ENCODE measurements at places on chromosomes 4 and X.
A peak's percentile ranks its signal among the peaks of the same experiment; 100 is the strongest.

DNA sequence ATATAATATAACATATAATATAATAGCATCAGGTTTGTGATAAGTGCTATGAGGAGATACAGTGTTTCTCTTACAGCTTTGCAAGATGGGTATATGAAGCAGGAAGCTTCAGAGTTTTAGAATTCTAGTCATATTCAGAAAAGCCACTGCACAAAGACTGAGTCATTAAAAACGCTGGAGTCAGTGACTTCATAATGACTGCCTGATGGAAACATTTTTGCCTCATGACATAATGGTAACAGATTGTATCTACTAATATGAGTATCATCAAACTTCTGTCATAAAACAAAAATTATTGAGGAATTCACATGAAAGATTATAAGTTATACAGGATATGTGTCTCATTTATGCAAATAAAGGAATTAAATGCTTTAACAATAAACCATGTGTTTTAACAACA lies 46.8 kb downstream of the EPHA5 start:
- DNase-seq = no peak

GRCh38 chr4:9841072-9841471 lies 59.6 kb downstream of the DRD5 start:
- DNase-seq = no peak

DNA sequence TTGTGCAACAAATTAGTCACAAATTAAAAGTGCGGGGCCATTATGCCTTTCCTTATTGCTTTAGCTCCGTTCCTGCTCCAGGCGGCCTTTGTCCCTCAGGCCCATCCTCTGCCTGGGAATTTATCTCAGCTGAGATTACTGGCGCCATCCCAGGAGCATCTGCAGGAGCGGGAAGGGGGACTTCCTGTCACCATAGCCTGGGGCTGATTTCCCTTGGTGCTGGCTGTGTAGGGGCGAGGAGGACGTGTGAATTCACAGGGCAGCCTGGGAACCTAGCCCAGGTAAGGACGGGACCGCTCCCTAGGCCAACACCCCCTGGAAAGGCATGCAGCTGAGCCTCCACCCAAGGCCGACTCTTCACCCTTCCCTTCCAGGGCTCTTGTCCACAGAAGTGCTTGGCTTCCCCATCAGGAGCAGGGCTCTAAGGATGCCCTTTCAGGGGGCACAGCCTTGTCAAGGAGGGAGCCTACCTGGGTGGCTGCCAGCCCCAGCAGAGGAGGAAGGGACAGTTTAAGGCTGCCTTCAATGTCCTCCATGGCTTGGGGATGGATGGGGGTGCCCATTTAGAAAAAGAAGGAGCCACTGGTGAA lies 72.6 kb upstream of the NKX1-1 start:
- DNase-seq = no peak

DNA sequence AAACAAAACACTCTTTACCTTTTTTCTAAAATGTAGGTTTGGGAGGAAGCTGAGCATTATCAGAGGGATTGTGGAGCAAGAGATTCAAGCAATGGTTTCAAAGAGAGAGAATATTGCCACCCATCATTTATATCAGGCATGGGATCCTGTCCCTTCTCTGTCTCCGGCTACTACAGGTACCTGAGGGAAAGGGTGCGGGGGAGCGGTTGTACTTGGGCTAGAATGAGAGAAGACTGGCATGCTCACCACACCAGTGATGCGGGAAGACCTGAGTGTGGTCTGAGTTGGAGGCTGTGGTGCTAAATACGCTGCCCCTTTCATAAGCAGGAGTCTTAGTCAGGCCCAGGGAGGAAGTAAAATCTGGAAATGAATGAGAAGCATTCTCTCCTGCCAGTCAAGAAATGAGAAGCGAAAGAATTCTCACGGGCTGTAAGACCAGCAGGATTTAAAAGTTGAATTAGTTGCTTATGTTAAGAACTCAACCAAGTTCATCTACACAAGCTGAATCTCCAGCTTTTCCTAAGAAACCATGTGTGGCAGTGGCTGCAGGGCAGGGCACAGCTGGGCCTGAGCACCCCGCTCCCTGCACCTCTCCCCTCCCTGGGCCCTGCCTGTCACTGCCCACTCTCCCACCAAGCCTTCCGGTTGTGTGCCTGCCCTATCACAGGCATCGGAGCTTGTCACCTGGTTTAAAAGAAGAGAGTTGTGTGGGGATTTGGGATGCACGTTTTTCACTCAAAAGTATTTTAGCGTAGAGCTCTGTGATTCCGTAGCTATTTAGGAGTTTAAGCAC lies 24.8 kb upstream of the MSANTD1 start:
- no peak for DNase-seq

DNA sequence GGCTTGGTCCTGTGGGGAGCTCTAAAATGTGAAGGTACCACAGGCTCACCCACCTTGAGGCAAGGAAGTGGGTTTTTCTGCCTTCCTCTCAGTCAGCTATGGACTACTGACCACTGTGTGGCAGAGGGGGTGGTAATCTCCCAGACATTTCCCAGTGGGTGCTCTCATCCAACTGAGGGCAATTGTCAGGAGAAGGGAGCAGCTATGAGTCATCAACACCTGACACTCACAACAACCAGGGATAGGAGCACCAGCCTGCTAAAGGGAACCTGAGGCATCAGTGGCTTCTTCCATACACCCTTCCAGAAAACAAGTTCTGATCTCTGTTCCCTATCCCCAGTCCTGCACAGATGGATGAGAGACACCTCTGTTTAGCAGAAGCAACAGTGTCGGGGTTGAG lies 468.8 kb downstream of the BCOR start:
- no peak for DNase-seq

- no peak for DNase-seq
Measured at GRCh38 chr4:80240976-80241375, 25.5 kb upstream of the FGF5 start.

DNA sequence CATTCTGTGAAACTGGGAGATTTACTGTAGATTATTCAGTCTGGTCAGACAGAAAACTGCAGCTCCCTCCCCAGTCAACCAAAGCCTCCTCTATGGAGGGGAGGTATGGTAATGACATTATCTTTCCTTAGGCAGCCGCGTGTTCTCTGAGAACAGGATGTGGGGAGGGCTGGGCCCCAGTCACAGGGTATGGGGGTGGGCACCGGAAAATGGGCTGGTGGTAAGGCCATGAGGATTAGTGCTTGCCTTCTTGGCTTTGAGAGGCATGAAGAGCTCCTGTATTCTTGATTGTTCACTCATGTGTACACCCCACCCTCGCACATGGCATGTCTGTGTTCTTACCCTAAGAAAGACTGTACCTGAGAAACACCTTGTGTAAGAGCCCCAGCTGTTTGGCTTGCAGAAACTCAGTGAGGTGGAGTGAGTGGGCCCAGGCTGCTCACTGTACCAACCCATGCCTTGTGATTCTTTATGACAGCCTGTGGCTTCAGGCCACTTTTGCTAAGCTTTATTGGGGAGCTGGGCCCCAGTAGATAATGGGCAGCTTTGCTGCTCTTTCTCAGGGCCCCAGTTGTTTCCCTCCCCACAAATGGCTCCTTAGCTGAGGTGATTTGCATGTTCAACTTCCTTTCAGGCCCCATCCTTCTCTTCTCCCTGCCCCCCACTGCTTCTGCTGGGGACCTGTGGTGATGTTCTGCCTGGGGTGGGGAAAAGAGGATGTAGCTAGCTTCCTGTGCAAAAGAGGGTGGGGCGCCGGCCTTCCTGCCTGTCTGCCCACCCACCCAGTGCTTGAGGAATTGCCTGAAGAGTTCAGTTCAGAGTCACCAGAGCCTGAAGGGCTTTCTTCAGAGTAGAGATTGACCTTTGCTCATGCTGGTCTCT lies 30.7 kb downstream of the MSN start:
- peak; percentile 71 for DNase-seq

- DNase-seq = no peak
Measured at GRCh38 chr4:189022440-189023035, 883.3 kb downstream of the TRIML1 start.

DNA sequence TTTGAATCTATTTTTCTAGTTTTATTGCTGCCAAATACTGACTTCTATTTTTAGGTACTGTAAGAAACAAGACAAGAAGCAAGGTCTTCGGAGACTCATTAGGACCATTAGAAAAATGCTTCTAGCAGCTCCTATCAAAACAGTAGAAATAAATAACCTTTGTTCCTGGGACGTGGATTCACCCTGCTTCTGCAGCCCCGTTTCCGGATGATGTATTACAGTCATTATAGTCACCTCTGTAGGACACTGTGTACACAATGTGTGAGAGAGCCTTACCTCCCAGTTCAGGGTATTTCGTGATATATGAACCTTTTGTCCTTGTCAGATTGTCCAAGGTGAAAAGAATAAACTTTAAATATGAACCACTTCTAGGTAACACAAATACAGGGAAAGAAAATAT lies 484.0 kb upstream of the TECRL start:
- DNase-seq = no peak

- DNase-seq = no peak
Measured at GRCh38 chr4:102564399-102565059, 63.4 kb downstream of the NFKB1 start.

GRCh38 chr4:98583265-98583664 lies 75.1 kb downstream of the TSPAN5 start:
- DNase-seq = no peak

Measured in stimulated activated CD8-positive, alpha-beta memory T cell treated with anti-CD3 and anti-CD28 coated beads, Interleukin-15, amount 100 ng/mL, for 4 hours (primary cell).